HT1080 (cell line): ENCODE measurements at places on chromosomes 6 and 20. TPM values are rescaled to one million over a fixed set of nuclear protein-coding genes. Genes with fewer than 3 reads are reported as not detected.

The PDYN gene
- total RNA-seq = not detected in 2 replicates

The EPB41L2 gene
- total RNA-seq = 17.7 and 32.5 TPM in 2 replicates

The TRIM10 gene
- total RNA-seq = not detected in 2 replicates

The DACT2 gene
- not detected in 2 replicates for total RNA-seq

The RRBP1 gene
- total RNA-seq = 91.4 and 106 TPM in 2 replicates

GRCh38 chr6:89836639-89837222, 7.1 kb downstream of the CASP8AP2 start:
- no peak for DNase-seq

DNA sequence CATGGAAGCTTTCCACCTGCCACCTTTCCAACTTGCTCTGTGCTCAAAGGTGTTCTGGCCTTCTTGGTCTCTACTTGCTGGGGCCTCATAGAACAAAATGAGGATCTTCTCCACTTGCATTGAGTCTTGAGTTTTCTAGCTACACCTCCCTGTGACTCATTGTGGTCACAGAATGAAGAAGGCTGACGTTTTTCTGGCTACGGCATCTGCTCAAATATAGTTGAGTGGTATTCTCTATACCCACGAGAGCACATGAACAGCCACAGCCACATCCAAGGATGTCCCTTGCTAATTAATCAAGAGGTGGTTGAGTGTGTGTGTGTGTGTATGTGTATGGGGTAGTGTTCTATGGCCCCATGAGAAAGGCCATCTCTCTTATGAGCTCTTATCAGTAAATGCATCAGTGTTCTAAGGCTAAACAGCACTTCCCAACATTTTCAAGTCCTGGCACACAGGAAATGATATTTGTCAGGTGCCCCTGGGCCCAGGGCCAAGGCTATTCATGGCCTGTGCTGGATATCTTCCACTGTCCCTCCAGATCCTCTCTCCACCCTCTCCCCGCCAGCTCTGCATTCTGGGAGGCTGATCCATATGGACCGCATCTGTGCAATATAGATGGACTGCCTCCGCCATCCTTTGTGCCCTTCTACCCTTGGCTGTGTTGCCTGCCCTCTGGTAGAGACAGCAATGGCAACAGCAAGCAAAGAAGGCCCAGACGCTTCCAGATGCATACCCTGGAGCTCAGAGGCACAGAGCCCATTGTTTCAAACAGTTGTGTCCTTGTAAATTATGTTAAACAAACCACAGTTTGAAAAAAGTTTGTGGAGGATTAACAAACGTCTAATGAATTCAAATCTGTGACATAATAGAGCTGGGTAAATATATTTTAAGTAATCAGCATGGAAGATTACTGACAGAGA, 150.2 kb downstream of the LRFN2 start:
- peak; percentile 87 for DNase-seq

- no peak for DNase-seq
Measured at GRCh38 chr6:117264692-117265409, 507 bp upstream of the VGLL2 start.

- peak; percentile 95 for DNase-seq
Measured at GRCh38 chr6:1190366-1190765, 121.5 kb upstream of the FOXQ1 start.

DNA sequence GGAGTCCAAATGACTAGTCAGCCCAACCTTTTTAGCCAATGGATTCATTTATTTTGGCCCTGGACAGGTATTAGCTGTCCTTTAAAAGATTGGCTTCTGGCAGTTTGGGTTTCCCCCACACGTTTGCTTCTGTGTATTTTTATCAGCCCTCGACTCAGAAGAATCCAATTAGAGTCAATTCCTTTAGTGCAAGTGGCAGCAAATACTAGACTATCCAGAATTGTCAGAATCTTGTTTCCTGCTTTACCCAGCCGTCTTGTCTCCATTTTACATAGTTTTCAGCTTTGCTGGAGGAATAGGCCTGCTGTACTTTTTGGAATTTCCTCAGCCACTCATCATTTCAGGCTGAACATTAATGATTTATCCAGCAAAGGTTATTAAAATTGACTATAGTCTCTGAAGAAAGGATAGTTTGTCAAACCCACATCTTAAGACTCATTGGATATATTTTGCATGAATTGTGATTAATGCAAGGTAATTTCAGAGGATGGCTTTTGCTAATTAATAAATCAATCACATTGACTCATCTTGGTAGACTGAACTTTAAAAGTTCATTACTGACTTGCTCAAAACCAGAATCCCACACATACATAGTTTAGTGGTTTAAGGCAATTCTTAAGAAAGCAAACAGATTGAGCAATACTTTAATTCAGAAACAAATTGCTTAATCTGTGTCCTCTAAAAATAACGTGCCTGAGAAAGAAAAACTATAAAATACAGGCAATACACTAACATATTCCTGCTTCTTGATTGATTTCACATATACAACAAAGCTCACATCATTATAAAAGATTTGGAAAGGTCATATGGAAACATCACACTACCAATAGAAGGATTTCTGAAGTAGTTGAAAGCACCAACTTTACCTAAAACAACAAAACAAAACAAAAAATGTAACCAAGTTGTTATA, 62.9 kb upstream of the ZNF217 start:
- DNase-seq = no peak

DNA sequence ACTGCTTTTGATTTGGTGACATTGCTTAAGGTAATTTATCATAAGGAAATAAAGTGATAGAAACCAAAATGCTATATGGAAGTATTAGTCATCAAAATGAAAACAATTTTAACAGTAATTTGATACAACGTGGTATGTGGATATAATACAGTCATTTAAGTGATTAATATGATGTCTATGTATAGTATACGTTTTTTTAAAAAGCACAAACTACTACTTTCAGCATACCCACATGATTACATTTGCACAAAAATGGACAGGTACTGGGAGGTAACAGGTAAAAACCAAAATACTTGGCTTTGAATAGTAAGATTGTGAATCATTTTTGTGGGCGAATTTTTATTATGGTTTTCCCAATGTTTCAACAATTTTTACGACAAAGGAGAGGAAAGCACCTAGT, 97.6 kb downstream of the OGFRL1 start:
- peak; percentile 52 for DNase-seq

GRCh38 chr6:6635291-6635690, 46.8 kb downstream of the LY86 start:
- DNase-seq = no peak

- peak; percentile 32 for DNase-seq
Measured at GRCh38 chr6:159695984-159696383, 2.9 kb upstream of the SOD2 start.

DNA sequence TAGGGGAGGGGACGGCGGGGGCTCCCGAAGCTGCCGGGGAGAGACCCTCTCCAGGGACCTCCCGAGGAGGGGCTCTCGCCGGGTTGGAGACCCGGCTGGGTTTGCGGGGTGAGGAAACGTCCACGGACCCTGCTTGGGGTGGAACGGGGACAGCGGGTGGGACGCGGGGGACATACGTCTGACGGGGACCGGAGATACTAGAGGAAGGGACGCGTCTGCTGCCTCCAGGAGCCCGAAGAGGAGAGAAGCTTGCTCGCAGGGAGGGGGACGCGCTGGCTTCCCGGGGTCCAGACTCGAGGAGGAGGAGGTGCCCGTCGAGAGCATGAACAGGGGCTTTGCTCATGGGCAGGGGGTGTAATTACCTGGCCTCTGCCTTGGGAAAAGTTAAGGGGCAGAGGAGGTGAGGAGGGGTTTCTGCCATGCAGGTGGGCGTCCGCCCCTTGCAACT, 593 bp downstream of the DNMT3B start:
- no peak for DNase-seq

DNA sequence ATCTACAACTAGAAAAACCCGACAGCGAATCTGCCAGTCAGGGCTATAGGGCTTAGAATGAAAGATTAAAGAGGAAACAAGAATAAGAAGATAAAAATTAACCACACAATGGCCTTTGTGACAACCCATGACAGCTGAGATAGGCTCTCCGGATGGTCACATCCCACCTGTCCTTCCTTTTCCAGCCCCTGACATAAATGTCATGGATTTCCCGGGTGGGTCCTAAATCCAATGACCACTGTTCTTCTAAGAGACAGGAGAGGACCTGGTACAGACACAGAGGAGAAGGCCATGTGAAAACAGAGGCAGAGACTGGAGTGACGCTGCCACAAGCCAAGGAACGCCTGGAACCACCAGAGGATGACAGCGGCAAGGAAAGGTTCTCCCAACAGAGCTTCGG, 41.8 kb downstream of the ATXN1 start:
- DNase-seq = no peak

DNA sequence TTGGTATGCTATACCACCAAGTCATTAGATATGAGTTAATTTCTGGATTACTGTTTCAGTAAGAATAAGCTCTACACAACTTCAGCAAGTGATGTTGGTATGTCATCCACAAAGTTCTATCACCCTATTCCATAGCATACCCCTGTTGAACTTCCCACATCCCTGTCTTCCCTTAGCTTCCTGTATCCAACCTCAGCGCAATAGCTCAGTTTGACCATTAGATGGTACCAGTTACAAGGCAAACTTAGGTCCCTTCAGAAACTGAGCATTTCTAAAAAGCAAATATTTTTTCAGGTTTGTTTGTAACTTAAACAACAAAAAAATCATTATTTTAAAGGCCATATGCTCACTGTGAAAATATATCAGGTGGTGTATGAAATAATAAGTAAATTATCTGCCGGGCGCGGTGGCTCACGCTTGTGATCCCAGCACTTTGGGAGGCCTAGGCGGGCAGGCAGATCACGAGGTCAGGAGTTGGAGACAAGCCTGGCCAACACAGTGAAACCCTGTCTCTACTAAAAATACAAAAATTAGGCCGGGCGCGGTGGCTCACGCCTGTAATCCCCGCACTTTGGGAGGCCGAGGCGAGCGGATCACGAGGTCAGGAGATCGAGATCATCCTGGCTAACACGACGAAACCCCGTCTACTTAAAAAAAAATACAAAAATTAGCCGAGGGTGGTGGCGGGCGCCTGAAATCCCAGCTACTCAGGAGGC, 8.8 kb upstream of the MOG start:
- peak; percentile 36 for DNase-seq

GRCh38 chr20:50467174-50467573, 43.0 kb upstream of the PTPN1 start:
- DNase-seq = no peak

GRCh38 chr6:12060780-12061609, 48.9 kb downstream of the HIVEP1 start:
- no peak for DNase-seq
